ENCODE measurements at places on chromosomes 7 and 10. TPM values are rescaled to one million over a fixed set of nuclear protein-coding genes. Genes with fewer than 3 reads are reported as not detected.

- H3K4me3 ChIP-seq: no peak overlapping the region
- H3K27ac ChIP-seq: no peak overlapping the region
- no peak for DNase-seq
- no peaks in the 10 kb centered on the region for H3K27me3 ChIP-seq
- peaks cover 60% of the 10 kb centered on the region for H3K4me1 ChIP-seq
These were observed 95.0 kb downstream of the ST7 start for GRCh38 chr7:117048114-117048866.

DNA sequence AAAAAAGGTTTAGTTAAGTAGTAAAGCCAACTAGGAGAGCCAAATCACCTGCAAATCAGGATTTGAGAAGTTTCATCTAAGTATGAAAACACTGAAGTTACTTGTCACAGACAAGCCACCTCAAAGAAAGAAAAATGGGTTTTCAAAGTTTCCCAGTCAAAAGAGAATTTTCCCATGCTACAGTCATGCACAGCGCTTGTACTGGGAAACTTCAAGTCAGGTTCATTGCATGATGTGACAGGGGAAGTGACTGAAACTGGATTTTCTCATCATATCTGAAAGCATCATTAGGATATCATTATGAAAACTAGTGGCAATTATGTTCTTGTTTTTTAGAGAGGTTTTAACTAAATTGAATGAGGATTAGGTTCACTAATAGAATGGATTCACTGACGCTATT is 167.0 kb downstream of the SGMS1 start:
- H3K27ac ChIP-seq: no peak overlapping the region
- no peaks in the 10 kb centered on the region for H3K36me3 ChIP-seq

GRCh38 chr10:42883993-42884983 is 101.7 kb downstream of the BMS1 start:
- no peaks in the 10 kb centered on the region for H3K4me1 ChIP-seq
- H3K4me3 ChIP-seq: no peak overlapping the region
- no peaks in the 10 kb centered on the region for H3K36me3 ChIP-seq
- no peak overlapping the region for H3K27ac ChIP-seq
- no peaks in the 10 kb centered on the region for H3K27me3 ChIP-seq

GRCh38 chr7:99000196-99000903 is 122.0 kb downstream of the TRRAP start:
- H3K4me3 ChIP-seq: no peak overlapping the region
- H3K27me3 ChIP-seq: no peaks in the 10 kb centered on the region
- no peak overlapping the region for H3K27ac ChIP-seq
- peaks cover 19% of the 10 kb centered on the region for H3K4me1 ChIP-seq
- peaks cover 70% of the 10 kb centered on the region for H3K36me3 ChIP-seq

Gene OPN4
- not detected for total RNA-seq

Data from esophagus muscularis mucosa (tissue), 4 donors.